Activated CD4-positive, alpha-beta memory T cell treated with anti-CD3 and anti-CD28 coated beads, Interleukin-2, amount 10 ng/mL, durations not matched to agents 7 days and 5 days (primary cell): ENCODE measurements at places on chromosomes 7 and 10. TPM values are rescaled to one million over a fixed set of nuclear protein-coding genes. Genes with fewer than 3 reads are reported as not detected.

- peak within 1 kb of the TSS; percentile 33 for H3K4me3 ChIP-seq
- H3K27me3 ChIP-seq, result peaks cover 53% of the 10 kb centered on the region
- H3K27ac ChIP-seq, result no peak within 1 kb of the TSS
- peaks cover 6% of the 10 kb centered on the region for H3K4me1 ChIP-seq
- no peak for DNase-seq
- no peaks in the 10 kb centered on the region for H3K36me3 ChIP-seq
Observed at GRCh38 chr10:13001041-13001886, at the start of gene CCDC3. TSS of gene CCDC3 (minus strand) at chr10:13001713. CDS start at chr10:13001570, 143 bp downstream.

- H3K4me1 ChIP-seq, result no peaks in the 10 kb centered on the region
- DNase-seq, result no peak
- no peaks in the 10 kb centered on the region for H3K36me3 ChIP-seq
- no peak overlapping the region for H3K27ac ChIP-seq
- H3K27me3 ChIP-seq, result no peaks in the 10 kb centered on the region
- H3K4me3 ChIP-seq, result no peak overlapping the region
Observed at GRCh38 chr7:30780941-30781340, 9.7 kb downstream of the MINDY4 start.

- DNase-seq, result no peak
- H3K27me3 ChIP-seq, result no peaks in the 10 kb centered on the region
- no peak overlapping the region for H3K4me3 ChIP-seq
- H3K36me3 ChIP-seq, result no peaks in the 10 kb centered on the region
- no peak overlapping the region for H3K27ac ChIP-seq
Observed at GRCh38 chr7:107145067-107145838, 23.6 kb upstream of the HBP1 start.

GRCh38 chr7:149050941-149051340 lies 22.6 kb upstream of the PDIA4 start:
- H3K4me1 ChIP-seq, result peaks cover 1% of the 10 kb centered on the region
- H3K27ac ChIP-seq, result no peak overlapping the region
- H3K36me3 ChIP-seq, result no peaks in the 10 kb centered on the region
- DNase-seq, result no peak
- no peak overlapping the region for H3K4me3 ChIP-seq

- H3K4me3 ChIP-seq, result no peak overlapping the region
- no peaks in the 10 kb centered on the region for H3K4me1 ChIP-seq
- peaks cover 36% of the 10 kb centered on the region for H3K27me3 ChIP-seq
- no peak for DNase-seq
Observed at GRCh38 chr7:120867932-120868331, 10.0 kb upstream of the TSPAN12 start.

DNA sequence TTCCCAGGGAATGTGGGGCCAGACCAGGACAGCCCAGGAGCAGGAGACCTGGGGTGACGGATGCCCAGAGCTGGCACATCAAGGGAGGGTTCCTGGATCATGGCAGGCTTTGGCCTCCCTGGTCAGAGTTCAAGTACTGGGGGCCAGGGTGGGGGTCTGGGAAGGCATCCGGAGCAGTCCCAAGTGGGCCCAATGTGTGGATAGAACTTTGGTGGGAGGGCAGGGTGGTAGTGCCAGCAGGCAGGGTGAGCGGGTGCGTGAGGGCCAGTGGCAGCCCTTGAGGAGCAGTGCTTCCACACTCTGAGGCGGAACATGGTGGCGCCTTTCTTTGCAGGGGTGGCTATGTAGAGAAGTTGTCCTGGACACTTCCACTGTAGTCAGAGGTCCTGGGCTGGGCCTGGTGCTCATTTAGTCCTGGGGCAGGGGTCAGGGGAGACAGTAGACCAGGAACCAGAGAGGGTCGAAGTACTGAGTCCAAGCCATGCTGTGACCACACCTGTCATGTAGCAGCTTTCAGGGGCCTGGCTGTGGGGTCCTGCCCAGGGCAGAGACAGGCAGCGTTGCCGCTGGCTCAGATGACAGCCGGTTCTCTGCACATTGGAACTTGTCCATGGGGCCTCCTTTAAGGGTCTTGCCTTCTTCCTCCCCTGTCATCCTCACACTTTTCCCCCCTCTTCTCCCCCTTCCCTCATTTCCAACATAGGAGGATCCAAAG lies 22.2 kb upstream of the CSGALNACT2 start:
- H3K4me3 ChIP-seq, result no peak overlapping the region
- DNase-seq, result no peak
- H3K4me1 ChIP-seq, result peaks cover 22% of the 10 kb centered on the region
- H3K27me3 ChIP-seq, result no peaks in the 10 kb centered on the region
- H3K27ac ChIP-seq, result no peak overlapping the region
- no peaks in the 10 kb centered on the region for H3K36me3 ChIP-seq

The RAMP3 gene
- not detected for total RNA-seq
